ENCODE measurements at places on chromosomes 5 and 9. TPM values are rescaled to one million over a fixed set of nuclear protein-coding genes. Genes with fewer than 3 reads are reported as not detected.

- no peak for DNase-seq
These were observed 8.9 kb upstream of the NKD2 start for GRCh38 chr5:999724-1000123.

DNA sequence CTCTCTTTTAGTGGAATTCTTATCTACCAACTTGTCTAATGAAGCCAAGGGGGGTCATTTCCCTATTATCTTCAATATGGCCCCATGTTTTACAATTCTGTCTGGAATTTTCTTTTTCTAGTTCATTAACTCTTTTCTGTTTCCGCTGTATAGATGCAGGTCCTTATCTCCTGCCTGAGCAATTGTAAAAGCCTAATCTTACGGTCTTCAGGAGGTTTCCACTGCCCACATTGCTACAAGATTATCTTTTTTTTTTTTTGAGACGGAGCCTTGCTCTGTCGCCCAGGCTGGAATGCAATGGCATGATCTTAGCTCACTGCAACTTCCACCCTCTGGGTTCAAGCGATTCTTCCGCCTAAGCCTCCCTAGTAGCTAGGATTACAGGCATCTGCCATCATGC is 132.3 kb downstream of the UNC13B start:
- no peak for DNase-seq

DNA sequence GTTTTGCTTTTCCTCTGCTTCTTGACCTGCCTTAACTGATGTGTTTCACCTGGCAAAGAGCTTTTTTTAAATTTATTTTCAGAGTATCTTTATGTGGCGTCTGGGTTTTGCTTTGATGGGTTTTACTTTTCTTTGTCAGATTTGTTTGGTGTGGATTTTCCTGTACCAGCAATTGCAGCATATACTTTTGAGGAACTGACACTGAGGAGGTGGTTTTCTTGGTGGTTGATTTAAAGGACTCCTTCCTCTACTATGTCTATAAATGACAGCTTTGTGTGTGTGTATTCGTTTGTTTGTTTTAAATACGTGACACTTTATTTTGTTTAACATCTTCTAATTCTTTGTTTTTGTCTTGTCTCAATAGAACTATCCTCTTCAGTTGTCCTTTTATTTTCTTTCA is 1071.9 kb upstream of the ARRDC3 start:
- no peak for DNase-seq

GRCh38 chr5:24232929-24233498 is 411.8 kb downstream of the CDH10 start:
- DNase-seq: no peak

- no peak for DNase-seq
These were observed 72.5 kb upstream of the FSD1L start for GRCh38 chr9:105375323-105375722.

GRCh38 chr5:158027806-158028775 is 169.1 kb upstream of the CLINT1 start:
- no peak for DNase-seq

DNA sequence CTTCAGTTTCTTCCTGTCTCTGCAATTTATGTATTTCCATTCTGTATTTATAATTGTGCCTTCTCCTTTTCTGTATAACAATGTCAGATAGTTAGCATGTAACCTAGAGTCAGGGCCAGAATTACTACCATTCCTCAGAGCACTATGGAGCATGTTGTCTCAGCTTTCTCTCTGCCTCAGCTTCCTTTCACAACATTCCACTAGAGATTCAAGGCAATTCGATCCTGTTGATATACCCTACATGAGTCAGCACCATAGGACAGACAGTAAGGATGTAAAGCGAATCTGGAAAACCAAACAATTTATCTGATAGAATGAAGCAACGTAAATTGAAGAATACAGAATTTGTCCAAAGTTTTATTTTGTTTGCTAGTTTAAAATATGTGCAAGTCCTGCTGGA is 728.3 kb upstream of the SEMA6A start:
- DNase-seq: peak; percentile 23

GRCh38 chr9:109914280-109915027 is 134.5 kb downstream of the PALM2AKAP2 start:
- no peak for DNase-seq

DNA sequence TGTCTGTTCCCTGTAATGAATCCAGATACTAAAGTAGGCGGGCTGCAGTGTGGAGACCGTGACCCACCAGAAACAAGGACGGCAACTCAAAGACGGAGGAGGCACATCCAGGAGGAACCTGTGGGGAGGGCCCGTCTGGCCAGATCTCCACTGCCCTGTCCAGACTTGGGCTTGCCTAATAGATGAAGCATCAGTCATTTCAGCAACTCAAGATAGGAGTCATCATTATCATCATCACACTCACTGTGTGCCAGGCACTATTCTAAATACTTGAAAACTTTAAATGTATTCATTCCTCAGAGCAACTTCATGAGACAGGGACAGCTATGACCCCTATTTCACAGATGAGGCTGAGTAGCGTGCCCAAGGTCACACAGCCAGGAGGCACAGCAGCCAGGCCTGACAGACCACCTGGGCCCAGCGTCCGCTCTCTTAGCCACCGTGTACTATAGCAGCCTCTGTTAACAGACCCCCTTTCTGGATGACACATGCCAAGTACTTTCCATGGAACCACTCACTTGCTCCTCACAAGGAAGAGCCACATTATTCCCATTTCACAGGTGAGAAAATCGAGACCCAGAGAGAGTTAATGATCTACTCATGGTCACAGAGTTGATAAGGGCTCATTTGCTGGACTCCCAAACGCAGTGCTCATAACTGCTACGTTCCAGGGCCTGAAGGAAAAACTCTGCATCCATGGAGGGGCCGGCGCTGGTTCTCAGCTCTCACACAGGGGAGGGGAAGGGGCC is 4.9 kb upstream of the IL4 start:
- no peak for DNase-seq

- DNase-seq: peak; percentile 39
These were observed 28.5 kb downstream of the COL5A1 start for GRCh38 chr9:134670042-134670525.

- no peak for DNase-seq
These were observed 108.5 kb downstream of the MACIR start for GRCh38 chr5:103366918-103367549.

GRCh38 chr5:139980765-139981164 is 62.3 kb downstream of the NRG2 start:
- no peak for DNase-seq

- DNase-seq: no peak
These were observed 94.3 kb upstream of the LRRTM2 start for GRCh38 chr5:138969323-138970002.

DNA sequence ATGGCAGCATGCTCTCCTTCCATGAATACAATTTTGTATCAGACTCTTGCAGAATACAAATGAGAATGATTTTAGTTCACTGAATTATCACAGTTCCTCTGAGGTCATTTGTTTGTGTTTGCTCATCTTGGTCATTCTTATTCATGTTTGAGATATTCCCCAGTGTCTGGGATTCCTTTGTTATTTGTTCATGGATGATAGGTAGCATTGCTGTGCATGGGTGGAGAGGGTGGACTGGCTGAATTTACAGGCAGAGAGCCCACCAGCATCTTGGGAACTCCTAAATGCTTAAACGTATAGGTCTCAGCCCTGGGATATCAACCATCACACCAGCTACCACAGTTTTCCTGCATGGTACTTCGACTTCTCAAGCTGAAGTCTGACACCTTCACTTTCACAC is 459.8 kb downstream of the CCDC171 start:
- peak; percentile 81 for DNase-seq

- DNase-seq: peak; percentile 7
These were observed 116.0 kb downstream of the TENT4A start for GRCh38 chr5:6829150-6829784.

GRCh38 chr5:90014420-90014819 is 395.1 kb downstream of the CETN3 start:
- no peak for DNase-seq

The PCDHGB1 gene
- under 0.01 TPM for total RNA-seq

The SLC24A2 gene
- not detected for total RNA-seq

The IGFBPL1 gene
- not detected for total RNA-seq

The DPYSL3 gene
- total RNA-seq: 3.7 TPM

The TMEM174 gene
- not detected for total RNA-seq

The PCDHB13 gene
- total RNA-seq: not detected

The ANKRD34B gene
- total RNA-seq: not detected

The TRPM3 gene
- not detected for total RNA-seq

The LTC4S gene
- total RNA-seq: 0.38 TPM

The SPATA31C2 gene
- total RNA-seq: not detected

The PCDHGA5 gene
- total RNA-seq: under 0.01 TPM

The CHSY3 gene
- under 0.01 TPM for total RNA-seq
